ENCODE measurements at places on chromosomes 2 and 18.
A peak's percentile ranks its signal among the peaks of the same experiment; 100 is the strongest.

GRCh38 chr2:60570251-60570650 is 16.8 kb upstream of the BCL11A start:
- ATAC-seq, result no peak

GRCh38 chr18:79573921-79574491 is 105.6 kb upstream of the CTDP1 start:
- no peak for ATAC-seq

- ATAC-seq, result no peak
Observed at GRCh38 chr18:46939998-46940571, 22.7 kb downstream of the KATNAL2 start.

- ATAC-seq, result peak; percentile 48
Observed at GRCh38 chr2:223930103-223930976, 14.8 kb downstream of the WDFY1 start.

DNA sequence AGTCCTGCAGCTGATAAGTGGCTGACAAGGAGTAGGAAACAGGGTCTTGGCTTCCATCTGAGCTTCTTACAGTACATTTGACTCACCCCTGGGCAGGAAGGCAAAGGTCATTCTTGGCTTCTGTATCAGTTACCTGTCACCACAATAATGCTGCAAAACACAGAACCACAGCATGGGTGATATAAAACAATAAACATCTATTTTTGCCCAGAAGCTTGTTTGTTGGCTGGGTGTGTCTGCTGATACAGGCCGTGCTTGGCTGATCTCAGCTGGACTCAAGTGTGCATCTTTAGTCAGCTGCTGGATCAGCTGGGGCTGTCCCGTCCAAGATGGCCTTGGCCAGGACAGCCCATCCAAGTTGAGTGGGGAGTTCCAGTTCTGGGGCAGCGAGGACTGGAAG is 34.7 kb downstream of the ONECUT2 start:
- no peak for ATAC-seq

DNA sequence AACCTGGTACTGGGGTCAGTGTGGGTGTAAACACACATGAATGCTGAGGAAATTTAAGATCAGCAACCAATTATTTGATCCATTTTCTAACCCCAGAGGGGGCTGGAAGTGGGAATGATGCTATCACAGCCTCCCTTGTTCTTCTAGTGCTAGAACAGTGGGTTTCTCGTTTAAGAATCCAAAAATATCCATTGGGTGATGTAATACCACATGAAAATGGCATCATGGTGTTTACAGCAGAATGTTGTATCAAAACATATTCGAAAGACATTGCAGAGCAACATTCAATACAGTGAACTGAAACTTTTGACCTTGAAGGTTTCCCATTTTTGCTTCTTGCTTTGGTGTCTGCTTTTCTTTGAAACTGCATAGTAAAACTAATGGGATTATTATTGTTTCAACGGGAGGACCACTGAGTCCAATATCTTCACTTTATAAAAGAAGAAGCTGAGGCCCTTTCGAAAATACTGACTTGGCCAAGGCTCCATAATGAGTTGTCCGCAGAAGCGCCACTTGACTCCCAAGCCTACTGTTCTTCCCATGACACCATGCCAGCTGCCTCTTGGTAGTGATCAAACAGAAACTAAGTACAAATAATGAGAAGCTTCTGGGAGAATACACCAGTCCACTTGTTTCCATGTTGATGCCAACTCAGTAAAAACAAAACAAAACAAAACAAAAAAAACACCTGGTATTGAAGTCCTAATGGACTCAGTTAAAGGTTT is 106.1 kb downstream of the COLEC12 start:
- ATAC-seq, result no peak

GRCh38 chr2:230869914-230870543 is 5.3 kb downstream of the ITM2C start:
- no peak for ATAC-seq

GRCh38 chr18:12012697-12013096 is 31.4 kb downstream of the IMPA2 start:
- ATAC-seq, result no peak

DNA sequence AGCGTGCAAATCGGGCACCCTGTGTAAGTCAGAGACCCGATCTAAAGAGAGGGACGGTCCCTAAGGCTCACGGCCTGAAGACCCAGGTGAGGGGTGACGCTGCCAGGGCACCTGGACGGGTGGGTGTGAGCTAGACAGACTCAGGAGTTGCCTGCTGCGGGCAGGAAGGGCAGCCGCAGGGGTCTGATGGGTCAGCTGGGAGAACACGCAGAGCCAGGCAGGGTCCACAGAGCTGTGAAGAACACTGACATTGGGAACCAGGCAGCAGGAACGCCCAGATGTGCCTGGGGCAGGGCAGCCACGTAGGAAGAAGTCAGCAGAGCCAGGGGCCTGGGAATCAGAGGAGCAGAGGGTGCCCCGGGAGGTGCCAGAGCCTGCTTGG is 25.9 kb downstream of the HDAC4 start:
- no peak for ATAC-seq

DNA sequence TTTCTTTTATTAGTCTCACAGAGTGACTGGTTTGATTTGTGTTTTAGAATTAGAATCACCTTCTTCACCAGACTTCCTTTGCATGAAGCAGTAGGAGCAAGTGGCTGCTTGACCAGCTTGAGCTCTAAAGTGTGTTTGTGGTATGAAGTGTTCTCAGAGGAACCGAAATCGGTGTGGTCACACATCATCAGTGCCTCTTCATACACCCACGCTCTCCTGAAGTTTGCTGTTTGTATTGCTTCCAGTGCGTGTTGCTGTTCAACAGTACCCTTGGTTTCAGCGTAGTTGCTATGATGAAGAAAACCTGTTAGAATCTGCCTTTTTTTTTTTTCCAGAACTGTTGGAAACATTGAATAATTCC is 77.9 kb downstream of the LIMS1 start:
- peak; percentile 70 for ATAC-seq

GRCh38 chr2:158498043-158498748 is 41.4 kb downstream of the PKP4 start:
- ATAC-seq, result no peak

GRCh38 chr18:56199580-56200330 is 438.6 kb downstream of the TXNL1 start:
- ATAC-seq, result no peak

GRCh38 chr2:68423966-68424650 is 43.0 kb downstream of the FBXO48 start:
- peak; percentile 94 for ATAC-seq

All from activated T-helper 17 cell treated with anti-CD3 and anti-CD28 coated beads, Interleukin-2, amount 50 U/mL, for 72 hours (primary cell).